Stimulated activated CD4-positive, alpha-beta T cell treated with anti-CD3 and anti-CD28 coated beads, TNF-alpha, amount 100 ng/mL, for 48 hours (primary cell): ENCODE measurements at places on chromosomes 1 and 21.

DNA sequence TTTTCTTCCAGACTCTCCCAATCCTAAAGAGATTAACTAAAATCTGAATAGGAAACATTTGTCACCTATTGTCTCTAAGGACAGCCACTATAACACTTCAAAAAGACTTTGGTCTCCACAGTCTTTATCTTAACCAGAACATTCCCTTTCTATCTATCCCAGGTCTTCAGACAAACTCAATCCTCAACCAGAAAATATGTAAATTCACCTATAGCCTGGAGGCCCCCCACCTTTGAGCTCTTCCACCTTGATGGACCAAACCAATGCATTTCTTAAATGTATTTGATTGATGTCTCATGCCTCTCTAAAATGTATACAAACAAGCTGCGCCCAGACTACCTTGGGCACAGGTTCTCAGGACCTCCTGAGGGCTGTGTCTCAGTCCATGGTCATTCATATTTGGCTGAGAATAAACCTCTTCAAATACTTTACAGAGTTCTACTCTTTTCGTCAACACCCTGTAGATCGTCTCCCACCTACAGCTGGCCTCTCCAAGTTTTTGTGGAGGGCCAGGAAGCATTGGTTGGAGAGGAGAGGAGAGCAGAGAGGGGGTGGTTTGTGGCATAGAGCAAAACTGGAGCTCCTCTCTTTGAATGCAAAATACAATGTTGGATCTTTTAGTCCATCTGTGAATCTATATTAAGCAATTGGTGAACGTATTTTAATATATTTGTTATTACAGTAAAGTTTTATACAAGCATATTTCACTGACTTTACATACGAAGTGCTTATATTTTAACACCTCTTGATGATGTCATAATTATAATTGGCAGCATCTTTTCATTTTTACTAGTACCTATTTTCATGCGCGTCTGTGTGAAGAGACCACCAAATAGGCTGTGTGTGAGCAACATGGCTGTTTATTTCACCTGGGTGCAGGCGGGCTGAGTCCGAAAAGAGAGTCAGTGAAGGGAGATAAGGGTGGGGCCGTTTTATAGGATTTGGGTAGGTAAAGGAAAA lies 230.7 kb upstream of the DUSP10 start:
- DNase-seq = no peak

- DNase-seq = no peak
Observed at GRCh38 chr1:224182057-224182865, 779 bp upstream of the DEGS1 start.

GRCh38 chr1:113434081-113434873 lies 44.0 kb downstream of the MAGI3 start:
- no peak for DNase-seq

DNA sequence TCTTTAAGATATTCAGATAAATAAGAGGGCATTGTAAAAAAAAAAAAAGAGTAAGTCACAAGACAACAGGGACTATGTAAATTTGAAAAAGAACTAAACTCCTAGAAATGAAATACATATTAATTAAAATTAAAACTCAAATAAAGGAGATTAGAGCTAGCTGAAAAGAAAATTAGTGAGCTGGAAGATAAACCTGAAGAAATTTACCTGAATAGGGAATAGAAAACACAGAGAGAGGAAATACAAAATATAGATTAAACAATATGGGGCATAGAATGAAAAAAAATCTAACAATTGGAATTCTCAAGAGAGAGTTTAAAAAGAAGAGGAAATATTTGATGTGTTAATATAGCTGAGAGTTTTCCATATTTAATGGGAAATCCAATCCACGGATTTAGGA lies 35.6 kb upstream of the TADA1 start:
- DNase-seq = no peak
